ENCODE measurements at places on chromosomes 3 and 15. TPM values are rescaled to one million over a fixed set of nuclear protein-coding genes. Genes with fewer than 3 reads are reported as not detected.

KLHDC8B gene
- 6.3 TPM for polyA plus RNA-seq

DNA sequence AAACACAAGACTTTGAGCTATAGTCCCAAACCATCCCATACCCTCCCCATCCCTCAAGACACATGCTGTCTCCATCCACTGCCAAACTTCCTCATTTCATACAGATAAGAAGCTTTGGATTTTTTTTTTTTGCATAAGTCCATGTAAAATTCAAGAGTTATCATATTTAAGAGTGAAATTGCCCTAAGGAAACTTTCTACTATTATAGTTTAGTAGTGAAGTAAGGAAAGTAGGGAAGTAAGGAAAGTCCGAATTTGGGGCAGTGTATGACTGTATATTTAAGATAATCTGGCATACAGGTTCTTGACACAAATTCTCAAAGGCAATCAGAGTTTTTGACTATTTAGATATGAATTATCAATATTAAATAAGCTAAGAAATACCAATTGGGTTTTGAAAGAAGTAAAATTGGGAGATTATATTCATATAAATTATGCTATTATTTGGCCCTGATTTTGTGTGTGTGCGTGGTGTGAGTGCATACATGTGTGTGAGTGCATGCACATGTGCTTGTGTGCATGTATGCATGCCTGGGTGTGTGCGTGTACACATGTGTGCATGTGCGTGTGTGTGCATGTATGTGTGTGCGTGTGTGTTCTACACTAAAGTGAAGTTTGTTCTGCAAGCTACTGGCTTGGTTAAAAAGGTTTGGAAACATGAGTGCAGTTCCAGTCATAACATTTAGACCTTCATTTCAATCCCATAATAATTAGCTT is 83.6 kb upstream of the MBNL1 start:
- DNase-seq: no peak

GRCh38 chr3:56219894-56220805 is 248.1 kb downstream of the ERC2 start:
- DNase-seq: no peak

SUSD5 gene
- polyA plus RNA-seq: 0.27 TPM

GPR160 gene
- polyA plus RNA-seq: 55.9 TPM

DNA sequence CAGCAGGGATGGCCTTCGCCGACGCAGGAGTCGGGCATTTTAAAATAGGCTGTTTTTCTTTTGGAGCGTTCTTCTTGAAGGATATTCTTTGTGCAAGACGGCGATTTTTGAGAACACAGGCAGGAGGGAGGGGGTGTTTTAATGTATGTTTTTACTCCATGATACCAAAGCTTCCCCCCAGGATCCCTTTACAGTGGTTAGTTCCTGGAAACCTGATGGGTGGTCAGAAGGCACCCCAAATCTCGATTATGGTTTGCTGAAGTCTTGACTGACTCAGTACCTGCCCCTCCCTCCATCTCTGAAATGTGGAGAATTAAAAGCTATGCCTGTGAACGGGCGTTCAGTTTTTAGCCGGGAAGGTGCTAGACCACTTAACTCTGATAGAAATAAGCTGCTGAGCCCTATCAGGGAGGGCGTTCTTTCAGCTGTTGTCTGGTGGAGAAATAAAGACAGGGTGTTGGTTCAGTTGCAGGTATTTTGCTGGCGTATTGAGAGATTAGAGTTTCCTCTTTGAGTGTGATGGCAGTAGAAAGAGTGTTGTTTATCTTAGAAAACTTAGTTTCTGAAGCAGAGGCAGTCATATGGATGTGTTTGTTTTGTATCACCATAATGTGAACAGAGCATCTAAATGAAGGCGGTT is 3.4 kb downstream of the IGF1R start:
- DNase-seq: peak; percentile 18

DNA sequence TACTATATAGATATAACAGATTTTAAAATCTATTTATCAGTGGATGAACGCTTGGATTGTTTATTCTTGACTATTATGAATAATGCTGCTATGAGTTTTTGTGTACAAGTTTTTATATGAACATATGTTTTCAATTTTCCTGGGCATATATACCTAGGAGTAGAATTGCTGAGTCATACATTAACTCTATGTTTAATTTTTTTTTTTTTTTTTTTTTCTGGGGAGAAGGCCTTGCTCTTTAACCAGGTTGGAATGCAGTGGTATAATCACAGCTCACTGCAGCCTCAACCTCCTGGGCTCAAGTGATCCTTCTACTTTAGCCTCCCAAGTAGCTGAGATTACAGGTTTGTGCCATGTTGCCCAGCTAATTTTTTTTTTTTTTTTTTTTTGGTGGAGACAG is 9.1 kb downstream of the CIDEC start:
- DNase-seq: no peak

STRIT1 gene
- 10.3 TPM for polyA plus RNA-seq

TMEM43 gene
- polyA plus RNA-seq: 30.8 TPM

DNA sequence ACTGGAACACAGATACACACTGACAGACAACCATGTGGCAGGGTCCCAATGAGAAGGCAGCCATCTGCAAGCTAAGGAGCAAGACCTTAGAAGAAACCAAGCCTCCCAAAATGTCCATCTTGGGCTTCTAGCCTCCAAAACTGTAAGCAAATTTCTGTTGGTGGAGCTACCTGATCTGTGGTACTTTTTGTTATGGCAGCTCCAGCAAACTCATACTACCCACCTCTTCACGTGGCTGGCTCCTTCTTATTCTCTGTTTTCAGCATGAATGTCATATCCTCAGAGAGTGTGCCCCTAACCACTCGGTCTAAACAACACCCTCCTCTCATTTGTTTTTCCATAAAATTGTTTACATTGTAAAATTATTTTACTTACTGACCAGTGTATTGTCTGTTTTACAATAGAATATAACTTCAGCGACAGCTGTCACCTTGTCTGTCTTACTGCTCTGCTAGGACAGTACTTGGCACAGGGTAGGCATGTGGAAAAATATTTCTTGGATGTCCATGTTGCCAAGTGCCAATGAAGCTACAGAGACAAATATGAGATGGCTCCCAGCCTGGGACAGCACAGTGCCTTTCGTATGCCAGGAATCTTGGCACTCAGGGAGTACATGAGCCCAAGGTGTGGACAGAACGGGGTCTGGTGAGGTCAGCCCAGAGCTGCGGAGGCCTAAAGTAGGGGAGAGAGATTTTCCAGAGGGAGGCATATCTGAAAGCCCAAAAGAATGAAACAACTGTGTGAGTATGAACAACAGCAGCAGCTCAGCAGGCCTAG is 17.4 kb upstream of the SLC25A36 start:
- no peak for DNase-seq

DNA sequence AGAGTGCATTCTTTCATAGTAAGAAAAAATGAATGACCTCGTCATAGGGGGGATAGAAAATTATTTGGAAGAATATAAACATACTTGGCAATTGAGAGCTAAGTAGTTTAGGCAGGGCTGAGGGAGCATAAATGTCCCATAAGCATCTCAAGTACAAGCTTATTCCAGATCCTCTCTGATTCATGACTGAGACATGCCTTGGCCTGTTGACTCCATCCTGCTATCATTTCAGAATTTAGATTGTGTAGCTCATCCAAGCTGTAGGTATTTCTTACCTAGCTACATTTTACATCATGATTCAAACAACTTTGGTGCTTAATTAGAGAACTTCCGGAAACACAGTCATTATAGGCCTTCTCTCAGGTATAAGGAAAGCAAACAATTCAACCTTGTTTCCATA is 12.3 kb downstream of the POGLUT1 start:
- DNase-seq: no peak

- DNase-seq: no peak
Measured at GRCh38 chr3:35986161-35986560, 346.8 kb downstream of the ARPP21 start.

GRCh38 chr15:87687523-87687870 is 569.0 kb downstream of the NTRK3 start:
- DNase-seq: no peak

GRCh38 chr3:72015463-72015862 is 230.5 kb upstream of the PROK2 start:
- peak; percentile 78 for DNase-seq

- DNase-seq: peak; percentile 40
Measured at GRCh38 chr15:25331860-25332259, 107.0 kb downstream of the UBE3A start.

- DNase-seq: no peak
Measured at GRCh38 chr3:64253689-64254088, 28.4 kb upstream of the PRICKLE2 start.

GRCh38 chr3:40961104-40961857 is 238.0 kb upstream of the CTNNB1 start:
- DNase-seq: no peak

SCN5A gene
- 0.75 TPM for polyA plus RNA-seq

CTDSPL gene
- polyA plus RNA-seq: 11.6 TPM

DNA sequence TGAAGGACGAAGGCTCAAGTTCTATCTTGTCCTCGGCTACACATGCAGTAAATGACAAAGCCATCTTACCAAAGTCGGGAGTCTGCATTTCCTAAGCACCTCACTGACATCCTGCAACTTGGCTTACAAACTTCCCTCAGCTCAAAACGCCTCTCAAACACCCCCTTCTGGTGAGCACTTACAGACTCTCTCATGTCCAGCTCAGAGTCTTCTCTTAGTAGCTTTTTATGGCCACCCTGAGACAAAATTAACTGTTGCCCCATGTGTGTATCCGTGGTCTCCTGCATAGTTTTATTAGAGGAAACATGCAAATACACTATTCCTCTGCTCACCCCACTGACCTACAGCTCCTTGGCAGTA is 819.7 kb downstream of the FHIT start:
- no peak for DNase-seq

DNA sequence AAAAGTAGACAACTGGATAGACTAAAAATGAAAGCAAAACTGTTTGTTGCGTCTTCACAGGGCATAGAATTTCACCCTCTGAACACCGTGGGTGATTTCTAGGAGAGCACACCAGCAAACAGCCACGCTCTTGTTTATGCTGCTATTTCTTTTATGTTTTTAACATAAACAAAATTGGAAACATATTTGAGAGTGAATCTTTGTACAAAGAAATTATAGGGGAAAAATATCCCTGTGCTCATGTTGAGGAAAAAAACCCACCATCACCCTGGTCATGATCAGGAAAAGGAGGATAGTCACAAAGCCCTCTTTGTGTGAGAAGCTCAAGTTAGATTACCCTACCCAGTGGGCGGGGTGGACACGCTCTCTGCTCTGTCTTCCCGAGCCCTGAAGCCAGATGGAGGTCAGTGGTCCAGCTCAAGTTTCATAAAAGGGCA is 313.3 kb downstream of the SATB1 start:
- DNase-seq: no peak

SMCO1 gene
- polyA plus RNA-seq: not detected

DNA sequence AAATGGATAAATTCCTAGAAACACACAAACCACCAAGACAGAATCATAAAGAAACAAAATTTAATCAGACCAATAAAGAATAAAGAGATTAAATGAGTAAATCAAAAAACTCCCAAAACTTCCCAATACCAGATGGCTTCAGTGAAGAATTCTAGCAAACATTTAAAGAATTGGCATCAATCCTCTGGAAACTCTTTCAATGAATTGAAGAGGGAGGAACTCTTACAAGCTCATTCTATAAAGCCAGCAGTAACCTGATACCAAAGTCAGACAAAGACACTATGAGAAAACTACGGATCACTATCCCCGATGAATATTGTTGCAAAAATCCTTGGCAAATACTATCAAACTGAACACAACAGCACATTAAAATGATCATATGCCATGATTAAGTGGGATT is 81.9 kb upstream of the SLCO2A1 start:
- DNase-seq: no peak

MYO9A gene
- polyA plus RNA-seq: 1.6 TPM

- DNase-seq: peak; percentile 50
Measured at GRCh38 chr15:78811124-78811824, at the start of gene ADAMTS7. ADAMTS7 (minus strand) TSS chr15:78811464; CDS start chr15:78811220, 244 bp downstream.
